ENCODE measurements at places on chromosomes 16 and 17.

- DNase-seq: no peak
Measured at GRCh38 chr16:3957344-3957980, 76.9 kb upstream of the CREBBP start.

GRCh38 chr17:81867170-81867990 lies 3.8 kb downstream of the ARHGDIA start:
- no peak for DNase-seq

DNA sequence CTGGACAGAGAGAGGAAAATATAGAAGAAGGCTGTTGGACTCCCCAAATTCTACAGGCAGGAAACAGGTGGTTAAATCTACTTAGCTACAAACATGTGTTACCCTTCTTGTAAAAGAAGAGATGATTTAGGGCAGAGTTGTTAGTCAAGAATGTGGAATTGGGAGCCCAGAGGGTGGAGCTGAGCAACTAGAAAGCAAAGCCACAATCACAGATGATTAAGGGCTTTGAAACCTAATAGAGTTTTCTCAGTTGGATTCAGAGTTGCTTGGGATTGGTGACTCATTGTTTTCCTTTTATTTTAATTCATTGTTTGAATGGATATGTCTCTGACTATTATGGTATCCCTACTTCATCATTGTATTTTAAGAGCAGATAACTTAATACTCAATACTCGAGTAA lies 6.2 kb downstream of the ACSM5 start:
- no peak for DNase-seq

- no peak for DNase-seq
Measured at GRCh38 chr16:3101018-3101840, 2.1 kb upstream of the ZSCAN10 start.

- no peak for DNase-seq
Measured at GRCh38 chr17:50325906-50326305, 20.0 kb upstream of the XYLT2 start.

DNA sequence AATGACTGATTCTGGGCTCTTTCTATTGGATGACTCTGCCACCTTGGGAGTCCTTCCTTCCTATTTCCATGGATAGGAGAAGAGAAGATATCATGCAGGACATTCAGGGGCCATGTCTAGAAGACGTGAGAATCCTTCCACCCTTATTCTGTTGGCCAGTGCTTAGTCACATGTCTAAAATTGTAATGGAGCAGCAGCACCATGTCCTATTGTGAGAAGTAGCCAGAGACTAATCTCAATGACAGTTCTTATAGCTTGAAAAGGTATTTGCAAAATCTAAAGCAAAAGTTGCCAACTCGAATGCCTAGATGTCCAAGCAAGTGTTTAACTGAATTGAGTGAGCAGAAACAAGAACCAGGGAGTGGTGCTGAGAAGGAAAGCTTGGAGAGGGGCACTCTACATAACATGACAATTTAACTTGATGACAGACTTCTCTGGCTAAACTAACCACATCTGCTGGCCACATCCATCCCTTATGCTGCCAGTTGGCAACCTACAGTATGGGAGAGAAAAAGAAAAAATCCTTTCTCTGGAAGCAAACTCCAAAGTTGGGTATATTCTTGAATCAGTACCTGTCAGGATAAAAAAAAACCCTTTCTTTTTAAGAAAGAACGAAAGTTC lies 225.7 kb downstream of the CDH13 start:
- DNase-seq: no peak

GRCh38 chr16:13041646-13042290 lies 140.4 kb downstream of the SHISA9 start:
- no peak for DNase-seq
